Fibroblast of skin of left biceps (primary cell): ENCODE measurements at places on chromosomes 3 and 15.

- DNase-seq, result no peak
Measured at GRCh38 chr3:74614107-74614967, at the start of gene CNTN3. Gene CNTN3, minus strand, starts transcription at chr3:74614659. Its CDS starts 93,547 bp downstream, at chr3:74521112.

GRCh38 chr3:60792249-60792852 lies 458.9 kb downstream of the FHIT start:
- DNase-seq, result no peak

DNA sequence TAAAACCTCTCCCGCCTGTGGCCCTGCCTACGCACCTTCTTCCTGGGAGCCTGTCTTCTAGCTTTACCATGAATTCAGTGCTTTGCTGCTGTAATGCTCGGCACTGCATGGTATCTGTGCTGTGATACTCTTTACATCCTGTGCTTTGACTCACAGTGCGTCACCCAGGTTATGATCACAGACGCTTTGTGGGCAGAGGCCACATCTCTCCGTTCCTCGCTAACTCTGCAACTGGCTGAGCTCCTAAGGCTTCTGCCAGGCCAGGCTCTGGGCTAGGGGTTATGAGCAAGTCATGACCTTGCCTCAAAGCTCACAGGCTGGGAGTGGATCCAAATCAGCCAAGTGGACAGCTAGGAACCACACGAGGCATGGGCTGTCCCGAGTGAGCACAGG lies 23.2 kb downstream of the SPTBN5 start:
- DNase-seq, result no peak

- DNase-seq, result no peak
Measured at GRCh38 chr3:138038725-138039462, 28.9 kb downstream of the CLDN18 start.

DNA sequence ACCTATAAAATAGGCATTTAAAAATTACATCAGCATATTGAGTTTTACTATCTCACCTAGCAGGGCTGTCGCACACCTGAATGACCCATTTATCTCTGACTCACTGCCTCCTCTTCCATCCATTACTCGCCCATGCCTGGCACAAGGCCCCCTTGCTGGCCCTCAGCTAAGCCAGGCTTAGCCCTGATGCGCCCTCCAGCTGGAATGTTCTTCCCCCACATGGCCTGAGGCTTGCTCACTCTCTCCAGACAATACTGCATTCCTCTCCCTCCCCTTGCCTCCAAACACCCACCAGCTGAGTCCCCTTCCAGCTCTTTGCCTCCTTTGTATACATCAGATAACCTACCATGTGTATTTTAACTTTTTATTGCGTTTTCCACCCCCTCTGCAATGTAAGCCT lies 7.2 kb downstream of the SH3BP5 start:
- DNase-seq, result no peak

GRCh38 chr3:183438735-183439134 lies 10.3 kb upstream of the MCF2L2 start:
- no peak for DNase-seq

DNA sequence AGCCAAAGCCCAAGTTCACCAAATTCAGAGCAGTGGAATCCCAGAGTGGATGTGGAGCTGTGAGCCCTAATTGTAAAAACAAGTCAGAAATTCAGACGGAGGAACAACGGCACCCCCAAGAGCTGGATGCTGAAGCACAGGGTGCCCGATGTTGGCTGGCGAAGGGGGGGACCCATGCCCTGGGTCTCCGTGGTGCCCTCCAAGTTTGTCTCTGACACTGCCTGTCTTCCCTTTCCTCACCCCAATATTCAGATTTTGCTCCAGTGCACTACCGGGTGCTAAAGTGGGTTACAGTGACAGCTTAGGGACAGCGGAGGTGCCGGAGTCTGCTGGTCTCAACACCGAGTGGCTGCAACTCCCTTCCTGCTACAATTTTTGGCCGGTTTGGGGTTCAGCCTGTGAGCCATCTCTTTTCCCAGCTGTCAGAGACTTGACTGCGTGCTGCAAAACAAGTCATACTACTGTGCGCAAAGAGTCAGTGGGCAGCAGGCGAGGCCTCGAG lies 6.6 kb downstream of the GRIP2 start:
- no peak for DNase-seq
